ENCODE measurements at places on chromosomes 5 and 9.

DNA sequence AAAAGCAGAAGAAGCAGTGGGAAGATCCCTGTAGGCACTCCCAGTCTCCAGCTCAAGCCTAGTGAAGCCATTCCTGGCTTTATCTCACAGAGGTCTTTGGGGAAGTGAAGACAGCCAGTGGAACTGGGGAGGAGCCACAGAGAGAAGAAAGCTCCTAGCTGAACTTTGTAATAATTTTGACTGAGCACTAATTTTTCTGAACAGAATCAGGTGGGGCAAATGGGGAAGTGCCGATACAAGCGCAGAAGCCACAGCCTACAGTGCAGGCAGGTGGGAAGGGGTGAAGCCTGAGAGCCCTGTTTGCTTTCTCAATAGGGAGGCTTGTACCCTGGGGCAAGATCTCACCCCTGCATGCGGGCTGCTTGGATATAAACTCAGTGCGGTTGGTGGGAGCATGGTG is 48.4 kb upstream of the SNAPC3 start:
- DNase-seq = no peak

DNA sequence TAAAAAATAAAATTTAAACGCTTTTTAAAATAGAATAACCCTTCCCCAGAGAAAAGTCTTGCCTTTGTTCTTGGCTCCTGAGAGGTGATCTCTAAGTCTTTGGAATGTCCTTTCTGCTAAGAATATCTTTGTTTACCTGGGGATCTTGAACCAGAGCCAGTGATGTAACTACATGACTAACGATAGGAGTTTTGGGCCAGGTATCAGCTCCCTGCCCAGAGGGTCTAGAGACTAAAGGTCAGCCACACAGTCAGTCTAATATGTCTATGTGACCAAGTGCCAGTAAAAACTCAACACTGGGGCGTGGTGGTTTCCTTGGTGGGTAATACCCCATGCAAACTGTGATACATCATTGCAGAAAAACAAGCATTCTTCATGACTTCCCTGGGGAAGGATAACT is 1351.9 kb upstream of the C9orf72 start:
- DNase-seq = no peak

DNA sequence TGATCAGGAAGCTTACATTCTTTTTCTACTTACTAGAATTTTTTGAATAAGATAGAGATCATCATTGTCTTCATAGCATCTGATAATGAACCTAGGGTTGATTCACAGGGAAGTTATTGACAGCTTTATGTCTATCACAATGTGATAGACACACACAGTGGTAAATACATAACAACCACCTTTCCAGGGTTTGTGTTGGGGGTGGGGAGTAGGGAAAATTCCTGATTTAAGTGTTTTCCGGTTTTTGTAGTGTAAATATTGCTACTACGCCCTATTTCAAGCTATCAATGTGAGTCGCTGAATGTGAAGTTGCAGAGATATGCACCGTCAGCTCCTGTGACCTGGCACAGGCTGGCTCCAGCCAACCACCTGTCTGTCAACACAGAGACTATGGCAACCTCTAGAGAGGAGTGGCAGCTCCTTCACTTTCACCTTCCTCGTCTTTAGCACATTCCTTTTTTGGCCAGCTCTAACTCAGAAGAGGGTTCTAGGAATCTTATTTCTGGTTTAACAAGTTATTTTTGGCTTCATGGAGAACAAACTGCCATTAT is 224.9 kb downstream of the MAT2B start:
- no peak for DNase-seq

- no peak for DNase-seq
These were observed 37.3 kb downstream of the STK10 start for GRCh38 chr5:172150514-172151425.

GRCh38 chr5:153818626-153819025 is 220.1 kb downstream of the FAM114A2 start:
- DNase-seq = no peak

GRCh38 chr5:1720396-1721110 is 79.1 kb downstream of the MRPL36 start:
- no peak for DNase-seq
